SW480 (cell line): ENCODE measurements at places on chromosomes 2 and 18.

GRCh38 chr18:23274638-23275482, 139.6 kb downstream of the CABLES1 start:
- no peak for DNase-seq

DNA sequence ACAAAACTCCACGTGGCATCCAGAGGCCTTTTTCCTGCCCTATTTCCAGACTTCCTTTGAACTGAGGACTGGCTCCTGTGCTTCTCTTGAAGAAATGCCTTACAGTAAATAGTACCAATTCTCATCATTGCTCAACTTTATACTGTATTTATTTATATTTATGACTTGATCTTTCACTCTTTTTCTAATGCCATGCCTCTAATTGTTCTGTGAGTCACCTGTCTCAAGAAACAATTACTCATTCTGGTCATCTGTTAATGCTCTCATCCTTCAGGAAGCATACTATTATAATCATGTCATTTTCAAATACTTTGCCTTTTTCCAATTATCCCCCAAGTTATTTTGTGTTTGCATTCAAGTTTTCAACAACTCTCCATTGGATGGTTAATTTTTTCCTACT, 85.9 kb downstream of the DCDC2C start:
- no peak for DNase-seq

DNA sequence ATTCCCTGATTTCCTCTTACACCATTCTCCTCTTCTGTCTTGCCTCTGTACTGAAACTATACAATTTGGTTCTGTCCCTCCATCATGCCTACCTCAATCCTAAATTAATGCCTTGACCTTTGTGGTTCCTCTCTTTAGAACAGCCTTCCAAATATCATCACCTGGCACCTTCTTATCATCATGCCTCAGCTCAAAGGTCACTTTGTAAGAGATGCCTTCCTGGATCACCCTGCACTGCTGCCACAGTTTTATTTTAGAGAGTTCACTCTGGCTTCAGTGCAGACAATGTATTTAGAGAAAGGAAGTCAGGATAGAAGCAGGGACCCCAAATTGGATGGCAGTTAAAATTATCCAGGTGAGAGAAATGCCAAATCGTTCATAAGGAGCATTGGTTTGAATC, 64.5 kb downstream of the LRRTM4 start:
- no peak for DNase-seq

- DNase-seq = no peak
These were observed 135.6 kb upstream of the UNC80 start for GRCh38 chr2:209636076-209636475.

DNA sequence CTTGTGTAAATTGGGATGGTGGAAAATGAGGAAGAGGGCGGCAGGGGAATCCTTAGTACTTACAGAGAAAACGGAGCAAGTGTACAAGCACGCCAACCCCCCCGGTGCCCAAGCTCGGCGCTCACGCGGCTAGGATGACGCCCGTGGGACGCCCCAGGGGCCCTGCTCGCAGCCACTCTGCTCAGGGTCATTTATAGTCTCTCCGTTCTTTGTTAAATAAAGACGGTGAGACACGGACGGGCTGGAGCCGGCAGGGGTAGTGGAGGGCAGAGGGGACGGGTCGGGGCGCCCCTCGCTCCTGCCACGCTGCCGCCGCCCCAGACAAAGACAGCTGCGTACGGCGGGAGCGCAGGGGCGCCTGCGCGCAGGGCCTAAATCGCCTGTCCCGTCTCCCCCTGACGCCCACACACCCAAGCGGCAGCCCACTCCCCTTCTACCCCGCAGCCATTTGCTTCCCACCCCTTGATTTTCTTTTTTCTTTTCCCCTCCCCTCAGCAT, 37.8 kb downstream of the PCBP1 start:
- peak; percentile 53 for DNase-seq

- DNase-seq = no peak
These were observed 132.5 kb downstream of the NCOA1 start for GRCh38 chr2:24623535-24623934.

GRCh38 chr2:177074099-177074710, 138.4 kb upstream of the HNRNPA3 start:
- no peak for DNase-seq

DNA sequence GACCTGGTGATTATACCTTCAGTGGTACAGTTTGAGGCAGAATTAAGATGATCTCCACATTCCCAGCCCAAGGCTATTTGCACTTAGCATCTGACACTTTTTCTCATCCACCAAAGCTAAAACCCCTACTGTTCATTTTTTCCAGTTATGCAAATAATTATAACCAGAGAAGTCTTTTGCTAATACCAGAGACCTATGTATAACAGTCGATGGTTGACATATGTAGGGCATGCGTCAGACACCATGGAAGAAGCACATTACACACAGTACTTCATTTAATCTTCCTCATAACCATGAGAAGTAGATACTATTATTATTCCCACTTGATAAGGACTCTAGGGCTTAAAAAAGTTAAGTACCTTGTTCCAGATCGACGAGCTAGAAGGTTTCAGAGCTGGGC, 36.5 kb downstream of the AP1S3 start:
- no peak for DNase-seq

- no peak for DNase-seq
These were observed 237.5 kb downstream of the ACTR3 start for GRCh38 chr2:114127372-114127771.

GRCh38 chr2:174621323-174621722, 23.7 kb upstream of the WIPF1 start:
- no peak for DNase-seq

DNA sequence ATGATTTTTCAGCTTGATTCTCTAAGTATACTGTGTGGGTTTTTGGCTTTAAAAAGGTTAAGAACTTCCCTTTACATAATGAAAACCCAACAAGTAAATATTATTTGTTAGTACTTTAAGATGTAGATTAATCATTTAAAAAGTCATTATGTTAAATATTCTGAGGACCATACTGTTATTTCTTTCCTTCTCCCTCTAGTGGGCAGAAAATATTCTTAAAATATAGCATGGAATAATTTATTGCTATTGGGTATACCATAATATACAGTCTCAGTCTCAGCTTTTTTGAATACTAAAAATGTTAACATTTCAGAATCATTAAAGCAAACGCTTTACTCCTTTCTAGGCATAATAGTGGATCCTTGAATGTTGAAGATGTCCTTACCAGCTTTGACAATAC, 28.1 kb downstream of the CAMKMT start:
- DNase-seq = no peak

DNA sequence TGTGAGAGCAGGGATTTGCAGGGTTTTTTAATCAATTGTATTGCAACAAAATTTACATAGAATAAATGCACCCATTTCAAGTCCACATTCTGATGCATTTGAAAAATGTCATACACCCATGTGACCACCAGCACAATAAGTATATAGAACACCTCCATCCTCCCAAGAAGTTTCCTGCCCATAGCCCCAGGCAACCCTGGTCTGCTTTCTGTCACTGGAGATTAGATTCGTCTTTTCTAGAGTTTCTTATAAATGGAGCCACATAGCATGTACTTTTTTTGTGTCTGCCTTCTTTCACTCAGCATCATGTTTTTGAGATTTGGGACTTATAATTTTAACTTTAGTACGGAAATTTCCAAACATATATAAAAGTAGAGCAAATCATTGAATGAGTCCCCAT, 127.2 kb upstream of the EPAS1 start:
- DNase-seq = no peak

- DNase-seq = no peak
These were observed 27.4 kb upstream of the C2orf69 start for GRCh38 chr2:199883474-199884212.
